Mesothelial cell of epicardium (in vitro differentiated cells): ENCODE measurements at places on chromosomes 4 and X. TPM values are rescaled to one million over a fixed set of nuclear protein-coding genes. Genes with fewer than 3 reads are reported as not detected.

DNA sequence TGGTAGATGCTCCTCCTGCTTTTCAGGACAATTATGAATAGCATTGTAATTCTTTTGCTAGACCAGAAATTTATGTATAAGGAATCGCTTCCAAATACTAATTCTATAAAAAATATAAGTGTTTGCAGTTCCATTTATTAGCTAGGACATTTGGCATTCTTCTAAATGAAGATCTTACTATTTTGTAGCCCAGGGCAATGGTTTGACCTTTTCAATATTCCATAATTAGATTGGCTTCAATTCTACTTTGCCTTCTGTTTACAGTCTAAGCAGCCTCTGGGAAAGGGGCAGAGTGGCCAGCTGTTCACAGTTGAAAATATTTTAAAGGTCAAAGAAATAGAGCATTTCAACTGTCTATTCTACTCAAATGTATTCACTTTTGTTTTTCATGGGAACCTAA lies 912.1 kb upstream of the GRIA3 start:
- DNase-seq, result no peak

GRCh38 chr4:38951598-38951997 lies 80.6 kb downstream of the TMEM156 start:
- no peak for DNase-seq

GRCh38 chrX:131746491-131746968 lies 202.7 kb downstream of the OR13H1 start:
- no peak for DNase-seq

Gene SMR3B
- not detected in 3 replicates for total RNA-seq

Gene CYBB
- total RNA-seq, result 0.05 to 0.38 TPM (median 0.07 TPM) in 3 replicates

Gene IDH3G
- total RNA-seq, result 49.6 to 55.0 TPM (median 53.5 TPM) in 3 replicates
